Activated CD4-positive, alpha-beta T cell treated with anti-CD3 and anti-CD28 coated beads, Interleukin-2, amount 50 U/mL, for 4 hours (primary cell): ENCODE measurements at places on chromosomes 4 and X.

GRCh38 chr4:15963576-15963975, 601 bp upstream of the FGFBP2 start:
- no peak for DNase-seq

DNA sequence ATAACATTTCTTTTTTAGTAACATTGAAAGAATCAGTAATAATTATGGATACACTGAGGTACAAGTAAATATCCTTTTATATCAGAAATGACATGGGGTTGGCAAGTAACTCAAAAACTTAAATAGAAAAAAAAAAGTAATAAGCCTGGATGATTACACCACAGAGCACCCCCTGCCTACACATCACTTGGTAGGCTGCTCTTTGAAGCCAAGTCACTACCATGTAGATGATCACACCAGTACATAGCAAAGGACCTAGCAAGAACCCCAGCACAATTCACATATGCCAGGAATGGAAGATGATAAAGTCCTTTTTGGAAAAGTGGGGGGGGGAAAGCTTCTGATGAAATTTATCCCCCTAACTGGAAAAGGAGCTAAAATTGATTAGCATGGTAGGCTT, 56.9 kb downstream of the METTL14 start:
- no peak for DNase-seq

GRCh38 chr4:144202081-144202480, 61.6 kb upstream of the GYPA start:
- no peak for DNase-seq

DNA sequence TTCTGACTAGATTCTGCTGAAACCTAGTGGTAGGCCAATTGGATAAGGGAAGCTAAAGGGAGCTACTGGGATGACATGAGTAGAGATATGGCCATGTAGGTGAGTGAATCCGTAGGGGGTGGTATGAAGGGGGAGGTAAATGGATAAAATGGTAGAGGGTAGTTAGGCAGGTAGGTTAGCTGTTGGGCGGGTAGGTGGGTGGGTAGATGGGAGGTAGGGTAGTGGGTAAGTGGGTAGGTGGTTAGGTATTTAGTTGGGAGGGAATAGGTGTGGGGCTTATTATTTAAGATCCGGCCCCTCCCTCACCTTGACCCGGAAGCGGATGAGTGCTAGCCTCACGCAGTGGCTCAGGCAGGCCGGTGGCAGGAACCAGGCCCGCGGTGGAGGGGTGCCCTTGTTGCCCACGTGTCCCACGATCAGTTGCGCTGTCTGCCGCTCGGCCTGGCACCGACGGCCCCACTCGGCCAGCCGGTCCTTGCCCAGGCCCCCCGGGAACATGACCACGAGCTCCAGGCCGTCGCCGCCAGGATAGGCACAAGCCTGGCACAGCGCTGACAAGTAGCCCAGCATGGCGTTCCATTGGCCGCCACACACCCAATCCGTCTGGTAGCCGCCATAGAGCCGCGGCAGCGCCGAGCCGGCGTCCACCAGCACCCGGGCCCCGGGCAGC, 725 bp downstream of the FAM120C start:
- peak; percentile 59 for DNase-seq

DNA sequence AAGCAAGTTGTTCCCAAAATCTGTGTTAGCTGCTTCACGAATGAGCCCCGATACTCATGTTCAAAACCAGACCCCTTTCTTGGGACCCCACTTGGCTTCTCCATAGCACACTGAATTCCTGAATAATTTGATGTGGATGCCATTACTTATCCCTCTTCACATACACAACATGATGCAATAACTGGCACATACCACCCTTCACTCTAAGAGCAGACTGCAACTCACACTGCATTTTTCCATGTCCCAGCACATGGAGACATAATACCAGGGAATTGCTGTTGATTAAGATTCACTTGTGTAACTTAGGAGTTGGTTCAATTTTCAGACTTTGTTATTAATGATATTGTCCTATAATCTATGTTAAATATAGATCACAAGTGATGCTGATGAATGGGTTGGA, 213.4 kb downstream of the MAML3 start:
- DNase-seq: no peak

- no peak for DNase-seq
These were observed 303.5 kb upstream of the GALNT7 start for GRCh38 chr4:172865103-172865502.

DNA sequence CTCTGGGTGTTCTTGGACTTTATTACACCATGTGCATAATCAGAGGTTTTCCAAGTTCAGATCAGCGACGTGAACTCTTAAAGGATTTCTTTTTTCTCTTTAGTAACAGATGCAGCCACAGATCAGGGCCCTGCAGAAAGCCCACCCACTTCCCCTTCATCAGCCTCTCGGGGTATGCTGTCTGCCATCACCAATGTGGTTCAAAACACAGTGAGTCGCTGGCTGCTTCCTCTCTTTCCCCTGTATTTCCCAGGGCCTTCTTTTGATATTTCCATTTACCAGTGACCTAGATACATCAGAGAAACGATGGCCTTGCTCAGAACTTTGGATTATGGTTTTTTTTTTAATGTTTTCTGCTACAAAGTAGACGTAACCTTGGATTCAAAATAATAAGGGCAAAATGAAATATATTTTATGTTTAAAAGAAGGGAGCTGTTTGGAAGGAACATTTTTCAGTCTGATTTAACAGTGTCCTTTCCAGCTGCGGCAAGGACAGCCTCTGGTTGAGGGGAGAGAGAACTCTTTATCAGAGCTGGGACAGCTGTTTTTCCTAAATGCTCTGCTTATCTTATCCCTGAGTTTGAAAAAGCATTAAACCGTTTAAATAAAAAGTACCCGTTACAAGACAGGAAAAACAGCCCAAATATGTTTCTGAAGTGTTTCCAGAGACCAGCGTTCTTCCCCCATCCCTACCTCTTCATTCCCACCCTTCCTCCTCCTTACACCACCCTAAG, 38.2 kb downstream of the FAM114A1 start:
- no peak for DNase-seq

GRCh38 chr4:124321364-124321763, 391.2 kb downstream of the ANKRD50 start:
- no peak for DNase-seq

DNA sequence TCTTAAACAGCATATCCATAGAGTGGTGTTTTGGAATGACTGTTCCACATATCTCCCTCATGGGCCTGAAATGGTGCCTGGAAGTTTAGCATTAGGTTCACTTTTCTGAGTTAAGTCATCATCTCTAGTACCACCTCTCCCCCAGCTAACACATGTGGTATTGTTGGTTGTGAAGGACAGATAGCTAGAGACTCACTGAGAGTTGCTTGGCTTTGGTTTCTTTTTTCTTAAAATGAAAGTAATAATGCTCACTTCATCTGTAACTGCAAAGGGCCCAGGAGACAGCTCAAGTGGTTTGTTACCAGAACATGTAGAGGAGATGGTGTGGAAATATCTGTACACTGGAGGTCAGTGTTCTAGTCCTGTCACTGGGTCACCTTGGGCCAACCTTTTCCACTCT, 90.9 kb downstream of the EFNB1 start:
- no peak for DNase-seq

DNA sequence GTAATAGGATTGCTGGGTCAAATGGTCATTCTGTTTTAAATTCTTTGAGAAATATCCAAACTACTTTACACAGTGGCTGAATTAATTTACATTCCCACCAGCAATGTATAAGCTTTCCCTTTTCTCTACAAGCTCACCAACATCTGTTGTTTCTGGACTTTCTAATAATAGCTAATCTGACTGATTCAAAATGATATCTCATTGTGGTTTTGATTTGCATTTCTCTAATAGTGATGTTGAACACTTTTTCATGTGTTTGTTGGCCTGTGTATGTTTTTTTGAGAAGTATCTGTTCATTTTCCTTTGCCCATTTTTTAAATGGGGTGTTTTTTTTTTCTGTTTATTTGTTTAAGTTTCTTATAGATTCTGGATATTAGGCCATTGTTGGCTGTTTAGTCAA, 659.0 kb upstream of the GNPDA2 start:
- no peak for DNase-seq

GRCh38 chr4:93759506-93759905, 69.0 kb upstream of the ATOH1 start:
- no peak for DNase-seq

- no peak for DNase-seq
These were observed 13.7 kb downstream of the SCD5 start for GRCh38 chr4:82784681-82785610.

GRCh38 chr4:126448086-126448845, 1133.5 kb downstream of the FAT4 start:
- no peak for DNase-seq

DNA sequence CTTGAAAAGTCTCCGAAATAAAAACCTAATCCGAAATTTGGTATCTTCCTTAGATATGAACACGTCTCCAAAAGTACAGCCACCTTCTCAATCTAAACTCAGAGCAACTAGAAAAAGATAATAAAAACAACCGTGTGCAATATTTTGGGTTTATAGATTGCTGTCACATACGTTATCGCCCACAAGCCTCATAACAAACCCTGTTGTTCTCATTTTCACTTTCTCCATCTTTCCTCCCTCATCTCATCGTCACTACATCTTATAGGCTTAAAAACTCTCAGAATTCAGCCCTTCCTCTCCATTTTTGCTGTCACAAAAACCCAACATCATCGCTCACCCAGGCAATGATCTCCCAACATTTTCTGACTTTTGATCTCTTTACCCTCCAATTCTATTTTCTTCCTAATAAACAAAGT, 448 bp upstream of the SCFD2 start:
- DNase-seq: no peak

- no peak for DNase-seq
These were observed 66.5 kb downstream of the HTR2C start for GRCh38 chrX:114650351-114650750.

- DNase-seq: no peak
These were observed 71.3 kb upstream of the ACSL1 start for GRCh38 chr4:184896868-184897715.

- DNase-seq: no peak
These were observed 253.0 kb upstream of the FGF13 start for GRCh38 chrX:138964501-138964900.

DNA sequence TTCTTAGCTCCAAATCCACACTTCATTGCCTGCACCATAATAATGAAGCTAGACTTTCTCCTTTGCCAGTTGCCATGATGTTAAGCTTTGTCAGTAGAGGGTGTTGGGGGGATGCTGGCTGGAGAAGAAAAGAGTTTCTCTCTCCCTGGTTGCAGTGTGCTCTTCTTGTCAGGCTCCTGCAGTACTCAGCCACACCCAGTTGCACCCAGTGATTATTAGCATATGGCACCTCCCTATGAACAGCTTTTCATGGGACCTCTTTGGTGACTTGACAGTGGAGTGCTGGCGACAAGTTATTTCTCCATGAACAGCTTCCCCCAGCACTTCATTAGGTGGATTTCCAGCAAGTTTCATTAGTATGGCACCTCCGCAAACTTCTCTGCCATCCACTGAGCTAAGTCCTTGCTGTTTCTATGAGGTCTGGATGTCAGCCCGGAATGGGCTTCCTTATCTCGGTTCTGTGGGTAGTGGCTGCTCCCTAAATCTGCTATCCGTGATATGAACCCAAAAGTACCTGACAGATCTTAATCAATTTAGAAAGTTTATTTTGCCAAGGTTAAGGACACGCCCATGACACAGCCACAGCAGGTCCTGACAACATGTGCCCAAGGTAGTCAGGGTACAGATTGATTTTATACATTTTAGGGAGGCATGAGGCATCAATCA, 18.8 kb upstream of the OTUD4 start:
- no peak for DNase-seq

- no peak for DNase-seq
These were observed 911.3 kb upstream of the LCORL start for GRCh38 chr4:18932730-18933339.

- no peak for DNase-seq
These were observed 334.9 kb downstream of the NKX6-1 start for GRCh38 chr4:84164201-84164600.

DNA sequence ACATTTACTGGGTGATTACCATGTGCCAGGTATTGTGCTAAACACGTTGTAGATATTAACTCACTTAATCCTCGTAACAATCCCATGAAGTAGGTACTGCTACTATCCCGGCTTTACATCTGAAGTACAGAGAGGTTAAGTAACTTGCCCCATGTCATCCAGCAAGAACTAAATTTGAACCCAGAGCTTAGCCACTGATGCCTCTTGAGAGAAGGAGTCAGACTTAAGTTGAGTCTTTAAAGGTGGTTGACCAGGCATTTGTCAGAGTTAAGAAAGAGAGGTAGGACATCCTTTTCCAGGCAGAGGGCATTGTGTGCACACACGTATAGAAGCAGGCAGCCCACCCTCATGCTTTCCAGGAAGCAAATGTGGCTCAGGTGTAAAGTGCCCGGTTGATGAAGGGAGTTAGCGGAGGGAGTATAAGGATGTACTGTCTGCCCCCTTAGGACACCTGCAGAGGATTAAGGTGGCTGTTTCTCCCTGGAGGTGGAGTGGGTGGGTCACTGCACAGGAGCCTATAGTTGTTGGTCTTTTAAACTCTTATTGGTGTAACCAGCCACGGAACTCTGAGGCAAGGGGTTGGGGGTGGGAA, 335 bp upstream of the CD38 start:
- no peak for DNase-seq

GRCh38 chrX:133171962-133172708, 46.0 kb downstream of the TFDP3 start:
- DNase-seq: no peak

DNA sequence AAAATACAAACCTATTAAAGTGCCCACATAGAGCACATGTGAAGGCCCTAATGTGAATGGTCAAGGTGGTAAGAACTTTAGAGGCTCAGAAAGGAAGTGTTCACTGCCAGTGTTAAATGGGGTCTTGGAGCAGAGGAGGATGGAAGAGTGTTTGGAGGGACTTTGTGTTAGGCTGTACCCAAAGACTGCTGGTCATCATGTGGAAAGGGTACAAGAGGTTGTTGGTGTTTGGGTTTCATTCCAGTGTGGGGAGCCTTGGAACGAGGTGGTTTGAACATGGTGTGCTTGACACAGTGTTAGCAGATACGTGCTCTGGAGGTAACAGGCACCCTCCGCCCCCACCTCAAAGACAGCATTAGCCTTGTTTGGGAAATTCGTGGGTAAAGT, 73.1 kb downstream of the RAPGEF2 start:
- no peak for DNase-seq

- DNase-seq: no peak
These were observed 404.0 kb upstream of the F9 start for GRCh38 chrX:139126493-139126892.

- DNase-seq: no peak
These were observed 273.7 kb downstream of the DHRSX start for GRCh38 chrX:2226906-2227656.

DNA sequence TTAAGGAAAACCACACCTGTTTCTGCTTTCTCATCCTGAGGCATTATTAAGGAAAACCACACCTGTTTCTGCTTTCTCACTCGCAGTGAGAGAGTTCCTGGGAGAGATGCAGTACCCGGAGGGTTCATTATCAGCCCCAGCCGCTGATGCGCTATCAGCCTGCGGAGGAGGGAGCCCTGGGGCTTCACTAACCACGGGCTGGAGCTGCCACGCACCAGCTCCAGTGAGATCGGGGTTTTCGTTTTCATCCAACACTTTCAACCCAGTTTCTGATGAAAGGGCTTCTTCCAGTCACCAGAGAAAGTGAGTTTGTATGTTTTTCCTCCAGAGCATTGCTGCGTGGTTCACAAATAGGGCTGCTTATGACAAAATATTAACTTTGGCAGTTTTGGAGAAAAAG, 93.2 kb upstream of the PRKX start:
- DNase-seq: no peak
